ENCODE measurements at places on chromosomes 1 and 21.

GRCh38 chr1:41410462-41410861, 49.2 kb downstream of the FOXO6 start:
- no peak for DNase-seq

DNA sequence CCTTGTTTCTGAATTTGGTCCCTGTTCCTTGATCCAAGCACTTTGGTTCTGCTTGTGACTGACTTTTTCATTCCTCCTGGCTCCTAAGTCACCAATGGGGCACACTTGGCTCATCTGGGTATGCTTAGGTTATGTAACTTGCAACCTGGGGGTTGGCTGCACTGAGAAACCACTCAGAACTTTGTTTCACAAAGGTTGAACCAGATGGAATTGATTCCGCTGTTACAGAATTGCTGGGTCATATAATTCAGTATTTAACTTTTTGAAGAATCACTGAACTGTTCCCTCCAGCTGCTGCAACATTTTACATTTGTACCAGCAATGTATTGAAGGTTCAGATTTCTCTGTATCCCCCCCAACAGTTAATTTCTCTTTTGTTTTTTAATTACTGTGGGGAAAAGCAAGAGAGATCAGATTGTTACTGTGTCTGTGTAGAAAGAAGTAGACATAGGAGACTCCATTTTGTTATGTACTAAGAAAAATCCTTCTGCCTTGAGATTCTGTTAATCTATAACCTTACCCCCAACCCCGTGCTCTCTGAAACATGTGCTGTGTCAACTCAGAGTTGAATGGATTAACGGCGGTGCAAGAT, 9.6 kb upstream of the NVL start:
- no peak for DNase-seq

GRCh38 chr1:98172022-98172421, 251.2 kb upstream of the DPYD start:
- no peak for DNase-seq

- no peak for DNase-seq
These were observed 602 bp upstream of the RIMKLA start for GRCh38 chr1:42379794-42380585.
